AG04449 (cell line): ENCODE measurements at places on chromosomes 12 and 14.

DNA sequence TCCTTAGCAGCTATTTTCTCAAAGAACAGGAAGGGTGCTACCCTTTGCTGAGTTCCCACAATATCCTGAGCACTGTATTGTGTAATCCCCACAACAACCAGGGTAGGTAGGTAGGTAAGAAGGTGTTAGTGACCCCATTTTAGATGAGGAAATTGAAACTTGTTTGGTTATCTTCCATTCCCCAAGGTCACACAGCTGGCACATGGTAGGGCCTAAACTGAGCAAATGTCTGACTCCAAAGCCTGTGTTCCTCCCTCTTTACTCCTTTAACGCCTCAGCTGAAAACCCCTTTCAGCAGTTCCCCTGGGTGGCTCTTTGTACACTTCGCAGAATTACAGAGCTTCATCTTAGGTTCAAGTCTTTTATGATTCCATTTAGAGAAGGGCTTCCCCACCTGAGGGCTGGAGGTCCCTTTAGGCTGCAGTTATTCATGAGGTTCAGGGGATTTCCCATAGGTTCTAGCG lies 26.5 kb upstream of the RIC8B start:
- DNase-seq = no peak

GRCh38 chr12:14164266-14164665 lies 182.9 kb upstream of the GRIN2B start:
- no peak for DNase-seq

DNA sequence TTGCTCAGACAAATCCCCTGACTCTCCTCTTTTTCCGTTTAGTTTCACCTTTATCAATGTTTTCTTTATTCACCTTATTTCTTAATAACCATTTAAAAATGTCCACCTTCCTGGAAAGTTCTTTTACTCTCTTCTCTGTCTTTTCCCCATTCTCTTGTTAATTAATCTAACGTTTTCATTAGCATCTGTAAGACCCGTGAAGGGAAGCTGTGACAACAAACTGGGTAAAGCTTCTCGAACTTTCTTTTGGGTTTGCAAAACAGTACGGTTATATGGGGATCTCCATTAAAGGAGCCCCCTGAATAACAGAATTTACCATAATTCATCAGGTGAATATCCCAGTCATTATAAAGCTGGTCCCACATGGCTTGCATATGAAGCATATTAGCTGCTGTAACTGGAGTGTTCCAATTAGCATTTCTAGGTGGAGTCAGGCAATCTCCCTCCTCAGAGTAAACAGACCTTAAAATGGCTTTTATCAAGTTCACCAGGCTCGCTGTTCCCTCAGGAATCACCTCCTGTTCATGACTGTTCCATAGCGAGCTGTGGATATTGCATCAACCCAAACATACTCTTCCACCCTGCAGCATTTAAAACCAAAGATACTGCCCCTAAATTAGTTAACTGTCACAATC lies 42.4 kb downstream of the TMEM30B start:
- no peak for DNase-seq

DNA sequence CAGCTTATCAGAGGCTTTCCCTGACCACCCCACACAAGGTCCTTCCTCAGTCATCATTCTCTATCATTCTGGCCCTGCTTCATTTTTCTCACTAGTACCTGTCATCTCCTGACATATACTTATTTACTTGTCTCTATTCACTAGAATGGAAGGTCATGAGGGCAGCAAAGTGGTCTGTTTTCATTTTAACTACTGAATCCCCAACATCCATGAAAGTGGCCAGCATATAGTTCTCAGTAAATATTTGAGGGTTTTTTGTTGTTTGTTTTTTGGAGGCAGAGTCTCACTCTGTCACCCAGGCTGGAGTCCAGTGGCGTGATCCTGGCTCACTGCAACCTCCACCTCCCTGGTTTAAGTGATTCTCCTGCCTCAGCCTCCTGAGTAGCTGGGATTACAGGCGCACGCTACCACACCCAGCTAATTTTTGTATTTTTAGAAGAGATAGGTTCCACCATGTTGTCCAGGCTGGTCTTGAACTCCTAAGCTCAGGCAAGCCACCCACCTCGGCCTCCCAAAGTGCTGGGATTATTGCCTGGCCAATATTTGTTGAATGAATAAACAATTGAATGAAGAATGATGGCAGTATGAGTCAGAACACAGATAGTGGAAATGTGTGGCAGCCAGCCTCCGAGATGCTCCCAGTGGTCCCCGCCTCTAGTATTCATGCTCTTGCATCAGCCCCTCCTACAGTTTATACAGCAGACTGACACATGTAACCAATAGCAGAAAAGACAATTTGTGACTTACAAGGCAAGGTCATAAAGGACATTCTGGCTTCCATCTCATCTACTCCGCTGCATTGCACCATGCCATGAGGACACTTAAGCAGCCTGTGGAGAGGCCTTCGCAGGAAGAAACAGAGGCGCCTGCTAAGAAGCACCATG lies 7.0 kb upstream of the ANO6 start:
- DNase-seq = no peak

GRCh38 chr14:103068351-103069073 lies 11.2 kb upstream of the CDC42BPB start:
- no peak for DNase-seq

DNA sequence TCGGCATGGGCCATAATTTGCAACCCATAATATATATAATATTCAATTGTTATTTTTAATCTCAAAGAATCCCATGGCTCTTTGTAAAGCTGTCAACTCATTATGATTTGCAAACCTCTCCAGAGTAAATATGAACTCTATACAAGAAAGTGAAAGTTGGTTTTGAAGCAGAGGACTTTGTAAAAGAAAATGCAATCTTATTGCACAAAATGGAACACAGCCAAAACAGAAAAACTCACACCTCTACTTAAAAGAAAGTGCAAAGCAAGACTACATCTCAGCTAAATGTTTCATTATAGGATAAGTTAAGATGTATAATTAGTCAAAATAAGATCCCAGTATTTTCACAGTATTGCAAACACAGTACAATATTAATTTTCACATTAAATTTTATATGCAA lies 111.2 kb upstream of the FLRT2 start:
- no peak for DNase-seq
